Activated naive CD8-positive, alpha-beta T cell treated with anti-CD3 and anti-CD28 coated beads, Interleukin-2, amount 10 ng/mL, durations not matched to agents 7 days and 5 days (primary cell): ENCODE measurements at places on chromosomes 5 and 9. TPM values are rescaled to one million over a fixed set of nuclear protein-coding genes. Genes with fewer than 3 reads are reported as not detected.

- no peak for DNase-seq
Measured at GRCh38 chr5:174723979-174724483, 351 bp upstream of the MSX2 start.

- no peak for DNase-seq
Measured at GRCh38 chr9:118558891-118559290, 810.3 kb downstream of the BRINP1 start.

- DNase-seq: no peak
Measured at GRCh38 chr5:173175523-173175922, 31.2 kb downstream of the BNIP1 start.

Gene ZDHHC11
- total RNA-seq: 10.2 TPM

GRCh38 chr9:99103901-99104458, 933 bp upstream of the TGFBR1 start:
- no peak for DNase-seq

GRCh38 chr5:2266641-2267240, 384.0 kb upstream of the IRX4 start:
- DNase-seq: no peak

Gene IFNE
- total RNA-seq: 0.61 TPM

Gene PAEP
- not detected for total RNA-seq

GRCh38 chr5:139738193-139739149, 57.1 kb upstream of the PSD2 start:
- no peak for DNase-seq

DNA sequence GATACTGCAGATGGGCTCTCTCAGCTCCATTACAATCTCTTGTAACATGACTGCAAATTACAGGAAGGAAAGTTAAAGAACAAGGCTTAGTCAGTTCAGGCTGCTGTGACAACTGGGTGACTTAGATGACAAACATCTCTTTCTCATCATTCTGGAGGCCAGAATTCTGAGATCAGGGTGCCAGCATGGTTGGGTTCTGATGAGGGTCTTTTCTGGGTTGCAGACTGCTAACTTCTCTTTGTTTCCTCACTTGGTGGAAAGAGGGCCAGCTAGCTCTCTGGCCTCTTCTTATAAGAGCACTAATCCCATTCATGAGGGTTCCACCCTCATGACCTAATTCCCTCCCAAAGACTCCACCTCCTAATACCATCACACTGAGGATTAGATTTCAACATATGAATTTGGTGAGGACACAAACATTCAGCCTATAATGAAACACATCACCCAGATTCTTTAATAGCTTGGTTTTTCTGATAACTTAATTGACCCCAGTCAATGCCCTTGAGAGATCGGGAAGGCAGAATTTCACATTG, 73.6 kb upstream of the MAMDC2 start:
- DNase-seq: no peak

DNA sequence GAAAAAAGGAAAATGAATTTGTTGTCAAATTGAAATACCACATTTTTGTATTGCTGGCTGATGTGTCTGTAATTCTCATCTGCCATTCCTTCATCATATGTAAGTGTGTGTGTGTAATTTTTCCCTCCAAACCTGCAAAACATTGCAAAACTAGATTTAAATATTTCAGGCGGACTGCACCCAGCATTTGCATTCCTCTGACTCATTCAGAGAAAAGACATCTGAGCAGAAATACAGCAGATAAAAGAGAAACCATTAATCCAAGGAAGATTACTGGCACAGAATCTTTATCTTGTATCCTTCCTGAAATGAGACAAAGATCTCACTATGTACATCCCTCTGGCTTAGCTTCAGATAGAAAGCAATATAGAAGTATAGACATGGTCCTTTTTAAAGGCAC, 275.3 kb downstream of the TMEM38B start:
- DNase-seq: no peak

Gene GOLPH3
- 69.7 TPM for total RNA-seq

Gene SOX30
- total RNA-seq: not detected

Gene KIAA0825
- 1.9 TPM for total RNA-seq

DNA sequence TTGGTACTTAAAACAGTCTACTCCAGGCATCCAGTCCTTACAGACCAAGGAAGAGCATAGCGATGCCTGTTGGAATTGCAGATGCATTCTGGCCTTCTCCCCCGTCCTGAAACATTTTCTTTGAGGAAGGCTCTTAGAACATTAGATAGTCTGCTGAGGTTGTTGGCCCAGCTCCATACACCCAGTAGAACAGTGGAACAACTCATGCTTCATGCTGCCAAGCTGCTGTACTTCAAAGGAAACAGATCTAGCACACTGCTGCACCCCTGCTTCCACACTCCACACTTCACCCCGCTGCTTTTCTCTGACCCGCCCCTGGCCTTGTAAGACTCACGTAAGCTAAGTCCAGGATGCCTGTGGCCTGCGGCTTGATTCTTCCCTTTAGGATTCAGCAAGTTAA, 33.4 kb upstream of the NCS1 start:
- DNase-seq: no peak

DNA sequence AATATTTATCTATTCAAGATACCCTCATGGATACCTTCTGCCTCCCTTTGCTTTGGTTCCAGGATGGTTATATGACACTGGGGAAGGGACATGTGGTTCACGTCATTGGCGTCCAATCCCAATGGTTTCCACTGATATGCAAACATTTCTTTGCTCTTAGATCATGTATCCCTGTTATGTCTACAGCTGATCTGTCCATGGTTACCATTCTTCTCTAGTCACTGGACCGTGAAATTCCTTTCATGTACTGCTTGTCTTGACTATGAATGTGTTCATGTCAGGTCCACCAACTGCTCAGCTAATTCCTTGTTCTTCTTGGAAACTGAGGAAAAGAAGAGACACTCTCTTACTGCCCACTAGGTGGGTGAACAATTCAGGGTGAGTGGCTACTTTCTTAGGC, 391.1 kb upstream of the ZNF608 start:
- DNase-seq: no peak

Gene TAS2R1
- not detected for total RNA-seq
